ENCODE measurements at places on chromosomes 4 and X.
A peak's percentile ranks its signal among the peaks of the same experiment; 100 is the strongest.

GRCh38 chr4:15340902-15341732 is 86.7 kb upstream of the C1QTNF7 start:
- no peak for DNase-seq

GRCh38 chr4:123133397-123134050 is 211.1 kb upstream of the NUDT6 start:
- no peak for DNase-seq

GRCh38 chrX:101685923-101686322 is 26.3 kb upstream of the ARMCX2 start:
- DNase-seq: no peak

DNA sequence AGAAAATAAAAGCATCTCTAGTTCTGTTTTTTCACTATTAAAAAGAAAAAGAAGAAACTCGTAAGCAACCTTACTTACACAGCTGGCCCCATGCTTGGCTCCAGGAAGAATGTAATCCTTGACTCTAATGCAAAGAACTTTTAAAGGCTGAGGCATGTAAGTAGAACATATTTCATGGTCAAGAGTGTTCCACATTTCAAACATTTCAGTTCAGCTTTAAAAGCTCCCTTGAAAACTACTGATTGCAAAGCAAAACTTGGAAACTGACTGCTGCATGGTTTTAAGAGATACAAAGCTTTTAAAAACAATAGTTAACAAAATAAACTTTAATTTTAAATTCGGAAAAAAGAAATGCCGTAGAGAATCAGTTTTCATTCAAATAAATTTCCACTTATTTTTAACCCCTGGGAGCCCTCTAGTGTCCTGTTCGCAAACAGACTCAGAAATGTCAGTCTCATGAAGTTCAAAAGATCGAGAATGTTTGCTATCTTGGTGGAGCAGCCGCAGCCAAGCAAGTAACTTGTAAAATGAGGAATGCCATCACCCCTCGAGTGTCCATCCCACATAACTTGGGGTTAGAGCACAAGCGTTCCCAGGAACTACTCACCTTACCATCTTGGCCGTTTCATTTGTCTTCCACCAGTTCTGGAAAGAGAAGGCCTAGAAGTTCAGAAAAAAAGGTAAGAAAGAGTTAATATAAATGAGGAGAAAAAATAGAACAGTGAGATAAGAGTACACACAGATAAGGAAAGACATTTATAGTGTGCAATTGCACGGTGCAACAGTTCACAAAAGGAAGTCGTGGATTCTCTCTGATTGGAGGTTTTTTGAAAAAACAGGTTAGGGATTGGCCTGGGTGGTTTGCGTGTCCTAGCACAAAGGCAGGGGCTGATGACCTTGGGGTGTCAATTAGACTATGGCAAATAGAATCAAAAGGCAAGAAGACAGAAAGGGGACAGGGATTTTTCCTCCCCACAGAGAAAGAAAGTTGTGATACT is at the start of gene GASK1B:
TSS of gene GASK1B (minus strand) at position 765 of the 998 bp plus-strand sequence. CDS start 1,650 bp downstream, outside the sequence.
- peak; percentile 22 for DNase-seq

DNA sequence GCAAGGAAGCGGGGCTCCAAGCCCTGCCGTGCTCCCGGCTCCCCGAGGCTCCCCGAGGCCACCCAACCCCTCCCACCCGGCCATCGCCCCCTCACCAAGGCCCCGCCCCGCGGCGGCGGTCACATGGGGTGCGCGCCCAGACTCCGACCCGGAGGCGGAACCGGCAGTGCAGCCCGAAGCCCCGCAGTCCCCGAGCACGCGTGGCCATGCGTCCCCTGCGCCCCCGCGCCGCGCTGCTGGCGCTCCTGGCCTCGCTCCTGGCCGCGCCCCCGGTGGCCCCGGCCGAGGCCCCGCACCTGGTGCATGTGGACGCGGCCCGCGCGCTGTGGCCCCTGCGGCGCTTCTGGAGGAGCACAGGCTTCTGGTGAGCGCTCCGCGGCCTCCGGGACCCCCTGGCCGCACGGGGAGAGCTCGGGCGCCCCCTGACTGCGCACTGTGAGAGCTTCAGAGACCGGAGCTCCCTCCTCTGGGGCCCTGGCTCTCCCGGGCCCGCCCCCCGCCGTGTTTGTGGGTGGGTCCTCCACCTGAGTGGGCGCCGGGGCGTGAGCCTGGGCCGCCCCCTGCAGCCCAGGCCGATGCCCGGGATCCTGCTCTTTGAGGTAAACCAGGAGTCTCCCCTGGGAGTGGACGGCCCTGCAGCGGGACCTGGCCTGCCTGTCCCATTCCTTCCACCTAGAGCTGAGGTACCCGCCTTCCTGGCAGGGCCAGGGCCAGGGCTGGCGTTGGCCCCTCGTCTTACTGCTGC is at the start of gene IDUA:
TSS of gene IDUA (plus strand) at position 166 of the 745 bp plus-strand sequence. CDS start at position 207, 41 bp downstream.
- DNase-seq: peak; percentile 66

All from NCI-H2081 (cell line).